GM12892 (cell line): ENCODE measurements at places on chromosomes 6 and 20.
A peak's percentile ranks its signal among the peaks of the same experiment; 100 is the strongest.

- DNase-seq = no peak
These were observed 2.9 kb downstream of the POU3F2 start for GRCh38 chr6:98836962-98837944.

DNA sequence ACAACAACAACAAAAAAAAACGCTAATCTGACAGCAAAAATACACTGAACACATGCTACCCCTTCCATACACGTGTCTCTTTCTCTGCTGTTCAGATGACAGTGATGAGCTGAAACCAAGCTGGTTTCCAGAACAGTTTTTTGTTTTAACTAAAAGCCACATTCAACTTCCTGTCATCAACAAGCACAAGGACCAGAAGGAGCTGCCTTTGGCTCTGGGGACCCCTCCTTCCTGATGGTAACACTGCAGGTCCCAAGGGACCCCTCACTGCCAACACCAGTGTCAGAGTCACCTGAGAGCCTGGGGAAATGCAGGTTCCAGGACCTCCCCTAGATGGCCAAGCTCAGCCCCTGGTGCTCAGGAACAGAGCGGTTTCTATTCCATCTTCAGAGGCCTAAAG is 6.0 kb downstream of the CST7 start:
- peak; percentile 32 for DNase-seq

- no peak for DNase-seq
These were observed 263.4 kb downstream of the BMP7 start for GRCh38 chr20:57003012-57003411.

- no peak for DNase-seq
These were observed 99.1 kb upstream of the PRDM1 start for GRCh38 chr6:105986998-105987397.

GRCh38 chr20:17644451-17644850 is 37.6 kb downstream of the RRBP1 start:
- no peak for DNase-seq

GRCh38 chr6:55023230-55023629 is 151.1 kb upstream of the HCRTR2 start:
- DNase-seq = no peak

DNA sequence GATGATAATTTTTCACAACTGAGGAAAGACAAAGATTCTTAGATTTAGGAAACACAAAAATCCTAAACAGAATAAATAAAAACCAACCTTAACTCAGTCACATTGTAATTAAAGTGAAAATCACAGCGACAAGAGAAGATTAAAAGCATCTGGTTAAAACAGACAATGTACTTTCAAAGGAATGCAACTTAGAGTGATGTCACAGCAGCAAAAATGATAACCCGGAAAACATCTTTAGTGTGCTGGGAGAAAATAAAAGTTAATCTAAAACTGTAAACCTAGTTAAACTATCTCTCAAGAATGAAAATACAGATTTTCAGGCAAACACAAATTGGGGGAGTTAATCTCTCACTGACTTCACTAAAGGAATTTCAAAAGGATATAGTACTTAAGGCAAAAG is 76.8 kb upstream of the OGFRL1 start:
- no peak for DNase-seq

DNA sequence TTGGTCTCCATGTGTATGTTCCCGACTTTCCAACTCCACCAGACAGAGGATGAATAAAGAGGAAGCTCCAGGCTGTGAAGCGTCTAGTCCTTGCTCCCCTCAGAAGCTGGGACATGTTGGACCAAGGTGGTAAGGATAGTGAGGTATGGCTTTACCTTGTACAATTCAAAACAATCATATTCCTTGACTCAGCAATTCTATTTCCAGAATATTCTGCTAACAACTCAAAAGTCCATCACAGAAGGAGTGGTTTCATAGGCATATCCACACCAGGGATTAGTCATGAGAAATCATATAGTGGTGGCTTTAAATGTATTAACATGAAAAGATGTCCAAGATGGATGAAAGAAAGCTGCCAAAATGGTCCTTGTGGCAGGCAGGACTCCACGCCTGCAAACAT is 19.8 kb downstream of the FKBP1A start:
- no peak for DNase-seq

DNA sequence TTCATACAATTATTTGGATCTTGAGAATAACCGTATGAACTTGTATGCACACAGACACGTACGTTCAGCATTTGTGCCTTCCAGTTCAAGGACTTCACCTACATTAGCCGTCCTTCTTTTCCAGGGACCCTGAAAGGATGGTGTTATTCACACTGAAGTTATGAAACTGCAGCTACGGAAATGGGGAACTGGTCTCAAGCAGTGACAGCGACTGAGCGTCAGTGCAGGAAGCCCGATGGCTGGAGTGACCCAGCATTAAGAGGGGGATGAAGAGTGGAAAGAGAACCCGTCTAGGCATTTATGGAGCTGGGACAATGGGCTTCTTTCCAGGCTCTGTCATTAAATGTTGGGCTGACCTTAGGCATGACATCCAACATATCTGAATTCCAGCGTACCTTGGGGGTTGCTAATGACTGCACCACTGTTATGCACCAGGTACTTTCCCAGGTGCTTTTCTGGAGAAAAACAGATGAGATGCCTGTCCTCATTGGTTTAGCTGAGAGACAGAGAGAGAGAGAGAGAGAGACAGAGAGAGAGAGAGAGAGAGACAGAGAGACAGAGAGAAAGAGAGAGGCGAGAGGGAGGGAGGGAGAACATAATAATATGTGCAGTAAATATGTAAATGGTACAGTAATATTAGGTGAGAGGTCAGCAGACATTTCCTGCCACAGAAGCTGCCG is 204.7 kb upstream of the EXOC2 start:
- no peak for DNase-seq

DNA sequence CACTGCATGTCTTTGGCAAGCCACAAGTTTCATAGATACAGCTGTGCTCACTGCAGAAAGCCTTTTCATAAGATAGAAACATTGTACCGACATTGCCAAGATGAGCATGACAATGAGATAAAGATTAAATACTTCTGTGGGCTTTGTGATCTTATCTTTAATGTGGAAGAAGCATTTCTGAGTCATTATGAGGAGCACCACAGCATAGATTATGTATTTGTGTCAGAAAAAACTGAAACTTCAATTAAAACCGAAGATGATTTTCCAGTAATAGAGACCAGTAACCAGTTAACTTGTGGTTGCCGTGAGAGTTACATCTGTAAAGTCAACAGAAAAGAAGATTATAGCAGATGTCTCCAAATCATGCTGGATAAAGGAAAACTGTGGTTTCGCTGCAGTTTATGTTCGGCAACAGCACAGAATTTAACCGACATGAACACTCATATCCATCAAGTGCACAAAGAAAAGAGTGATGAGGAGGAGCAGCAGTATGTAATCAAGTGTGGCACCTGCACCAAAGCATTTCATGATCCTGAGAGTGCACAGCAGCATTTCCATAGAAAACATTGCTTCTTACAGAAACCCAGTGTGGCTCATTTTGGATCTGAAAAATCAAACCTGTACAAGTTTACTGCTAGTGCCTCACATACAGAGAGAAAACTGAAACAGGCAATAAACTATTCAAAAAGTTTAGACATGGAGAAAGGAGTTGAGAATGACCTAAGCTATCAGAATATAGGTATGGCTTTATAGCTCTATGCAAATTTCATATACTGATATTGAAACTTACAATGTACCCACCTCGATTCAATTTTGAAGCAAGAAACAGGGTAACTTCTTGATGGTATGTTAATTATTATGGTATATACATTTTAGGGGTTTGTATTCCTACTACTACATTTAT is 23.9 kb upstream of the BAG2 start:
- DNase-seq = no peak

- DNase-seq = no peak
These were observed 504.4 kb upstream of the NOX3 start for GRCh38 chr6:155959898-155960495.
